ENCODE measurements at places on chromosomes 3 and 15.
A peak's percentile ranks its signal among the peaks of the same experiment; 100 is the strongest.

- DNase-seq = peak; percentile 79
Observed at GRCh38 chr3:50347187-50347813, 1.8 kb upstream of the ZMYND10 start.

- no peak for DNase-seq
Observed at GRCh38 chr3:112739252-112739965, 98.5 kb upstream of the CCDC80 start.

DNA sequence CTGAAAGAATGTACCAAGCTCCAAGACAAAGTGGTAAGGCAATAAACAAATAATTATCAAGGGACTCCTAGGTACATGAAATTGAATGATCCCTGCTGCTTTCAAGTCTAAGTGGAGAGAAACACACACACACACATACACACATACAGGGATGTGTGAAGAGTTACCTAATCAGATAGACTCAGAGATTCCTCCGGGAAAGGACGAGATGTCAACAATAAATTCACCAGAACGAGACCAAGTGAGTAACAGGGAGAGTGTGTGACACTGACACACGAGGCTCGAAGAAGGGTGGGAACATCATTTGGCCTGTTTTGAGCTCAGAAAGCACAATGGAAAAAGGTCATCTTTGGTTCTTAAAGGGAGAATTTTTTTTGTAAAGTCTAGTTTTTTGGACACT, 13.4 kb downstream of the LRIG1 start:
- no peak for DNase-seq

GRCh38 chr3:128780101-128780837, 54.3 kb downstream of the RAB7A start:
- no peak for DNase-seq

DNA sequence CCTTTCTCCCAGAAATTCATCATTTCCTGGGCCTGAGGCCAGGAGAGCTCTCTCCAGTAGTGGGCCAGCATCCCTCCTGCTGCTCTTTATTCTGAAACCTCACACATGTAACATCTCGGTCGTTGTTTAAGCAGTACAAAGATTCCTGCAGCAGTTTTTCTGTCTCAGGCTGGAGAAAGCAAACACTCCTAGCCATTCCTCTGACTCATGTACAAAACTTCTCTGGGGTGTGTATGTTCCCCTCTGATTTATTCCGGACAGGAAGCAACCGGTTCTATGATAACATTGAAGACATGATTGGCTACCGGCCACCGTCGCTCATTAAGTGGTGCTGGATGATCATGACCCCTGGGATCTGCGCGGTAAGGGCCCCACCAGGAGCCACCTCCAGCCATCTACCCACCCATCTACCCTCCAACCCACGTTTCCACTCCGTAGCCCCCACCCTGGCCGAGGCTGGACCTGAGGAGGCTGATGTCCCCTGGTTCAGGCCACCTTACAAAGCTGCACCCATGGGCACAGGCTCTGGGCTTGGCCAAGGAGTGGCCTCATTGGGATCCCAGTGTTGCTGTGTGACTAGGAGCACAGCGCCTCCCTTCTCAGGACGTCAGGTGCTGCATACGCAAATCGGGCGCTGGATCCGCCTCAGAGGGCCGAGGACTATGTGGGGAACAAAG, 58.6 kb upstream of the SLC6A1 start:
- no peak for DNase-seq

GRCh38 chr3:31848911-31849310, 132.2 kb downstream of the OSBPL10 start:
- DNase-seq = no peak

- DNase-seq = no peak
Observed at GRCh38 chr3:52730681-52731080, 24.8 kb downstream of the SPCS1 start.

- DNase-seq = no peak
Observed at GRCh38 chr3:105359098-105359762, 7.5 kb upstream of the ALCAM start.

DNA sequence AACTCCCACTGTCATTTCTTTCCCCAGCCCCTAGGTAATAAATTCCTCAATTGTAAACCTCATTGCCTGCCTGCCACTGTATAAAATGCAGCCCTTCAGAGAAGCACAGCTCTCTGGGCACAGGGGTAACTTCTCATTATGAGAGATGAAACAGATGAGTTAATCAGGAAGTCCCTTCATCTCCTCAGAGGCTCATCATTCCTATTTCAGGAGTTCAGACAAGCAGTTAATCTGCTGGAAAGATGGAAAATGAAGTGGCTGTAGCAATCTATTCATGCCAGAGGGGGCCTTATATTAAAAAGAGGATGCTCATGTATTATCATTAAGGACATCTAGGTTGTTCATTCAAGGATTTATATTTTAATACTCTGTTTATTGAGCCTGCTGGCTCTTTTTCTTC, 519.5 kb upstream of the LMCD1 start:
- DNase-seq = no peak

DNA sequence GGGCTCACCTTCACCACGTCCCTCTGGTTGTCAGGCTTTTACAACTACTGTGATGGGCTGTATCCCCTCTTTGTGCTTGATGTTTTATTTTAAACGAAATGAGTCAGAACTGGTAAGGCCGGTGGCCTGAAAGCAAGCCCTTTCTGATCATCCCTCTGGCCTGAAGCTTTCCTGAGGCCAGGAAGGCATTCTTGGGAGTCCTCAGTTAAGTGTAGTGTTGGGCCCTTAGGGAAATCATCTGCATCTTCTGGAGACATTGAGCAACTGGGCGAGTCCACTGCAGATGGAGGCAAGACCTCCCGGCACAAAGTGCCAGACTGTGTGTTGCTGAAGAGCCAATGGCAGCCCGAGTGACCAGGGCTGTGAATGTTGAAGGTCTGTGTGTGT, 33.0 kb upstream of the AMOTL2 start:
- no peak for DNase-seq

DNA sequence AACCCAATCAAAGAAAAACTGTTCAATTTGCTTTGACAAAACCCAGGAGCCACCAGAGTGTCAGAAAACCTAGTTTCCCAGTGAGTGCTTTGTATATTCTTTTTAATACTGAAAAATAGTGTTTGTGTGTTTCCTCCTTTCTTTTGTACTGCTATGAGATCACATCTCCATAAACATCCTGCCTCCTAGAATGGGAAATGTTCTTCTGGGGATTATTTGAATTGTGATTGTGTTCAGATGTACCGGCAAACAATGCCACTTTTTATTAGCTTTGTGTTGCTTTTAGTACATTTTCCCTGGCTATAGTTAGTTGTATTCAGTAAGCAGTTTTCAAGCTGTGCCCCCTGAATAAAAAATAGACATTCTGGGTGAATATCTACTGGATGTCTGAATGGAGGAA, 148.0 kb upstream of the NR2E3 start:
- no peak for DNase-seq

DNA sequence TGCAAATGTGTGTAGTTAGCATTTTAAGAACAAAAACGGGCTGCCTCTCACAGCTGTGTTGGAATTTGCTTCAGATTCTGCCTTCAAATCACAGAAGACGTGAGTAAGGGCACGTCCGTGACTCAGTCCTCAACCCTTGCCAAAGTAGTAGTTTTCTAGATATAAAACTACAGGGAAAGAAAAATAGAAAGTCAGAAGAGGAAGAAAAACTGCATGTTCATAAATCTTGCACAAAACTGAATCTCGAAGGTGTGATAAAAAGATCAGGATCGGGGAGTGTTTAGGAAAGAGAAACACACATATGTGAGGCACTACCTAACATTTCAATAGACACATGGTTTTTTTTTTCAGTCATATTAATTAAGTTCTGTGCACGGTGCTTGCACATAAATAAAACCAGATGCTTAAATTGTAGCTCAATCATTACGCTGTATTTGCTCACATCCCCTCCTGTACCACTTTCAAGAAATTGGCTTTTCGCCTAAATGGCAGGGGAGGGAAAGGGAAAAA, 71.7 kb downstream of the P3H2 start:
- no peak for DNase-seq

- no peak for DNase-seq
Observed at GRCh38 chr3:47565734-47566550, 12.7 kb downstream of the CSPG5 start.

GRCh38 chr3:127612966-127613365, 14.8 kb downstream of the MCM2 start:
- no peak for DNase-seq

DNA sequence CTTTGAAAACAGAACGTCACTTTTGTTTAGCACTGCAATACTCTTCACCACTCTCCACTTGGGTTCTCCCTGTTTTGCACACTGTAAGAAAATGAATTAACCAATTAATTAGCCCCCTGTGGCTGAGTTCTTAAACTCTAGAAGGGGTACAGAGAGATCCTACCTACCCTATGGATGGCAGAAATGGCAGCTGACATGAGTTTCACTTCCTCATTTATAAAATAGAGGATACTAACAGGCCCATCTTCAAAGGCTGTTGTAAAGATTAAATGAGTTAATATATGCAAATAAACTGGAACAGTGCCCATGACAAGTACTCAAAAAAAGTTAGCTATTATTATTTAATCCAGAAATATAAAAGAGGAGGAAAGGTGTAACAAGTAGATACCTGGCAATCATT, 36.9 kb downstream of the SUCLG2 start:
- no peak for DNase-seq

GRCh38 chr3:99250272-99250671, 348.8 kb upstream of the DCBLD2 start:
- DNase-seq = no peak

GRCh38 chr15:63913786-63914315, 80.1 kb upstream of the HERC1 start:
- DNase-seq = no peak

DNA sequence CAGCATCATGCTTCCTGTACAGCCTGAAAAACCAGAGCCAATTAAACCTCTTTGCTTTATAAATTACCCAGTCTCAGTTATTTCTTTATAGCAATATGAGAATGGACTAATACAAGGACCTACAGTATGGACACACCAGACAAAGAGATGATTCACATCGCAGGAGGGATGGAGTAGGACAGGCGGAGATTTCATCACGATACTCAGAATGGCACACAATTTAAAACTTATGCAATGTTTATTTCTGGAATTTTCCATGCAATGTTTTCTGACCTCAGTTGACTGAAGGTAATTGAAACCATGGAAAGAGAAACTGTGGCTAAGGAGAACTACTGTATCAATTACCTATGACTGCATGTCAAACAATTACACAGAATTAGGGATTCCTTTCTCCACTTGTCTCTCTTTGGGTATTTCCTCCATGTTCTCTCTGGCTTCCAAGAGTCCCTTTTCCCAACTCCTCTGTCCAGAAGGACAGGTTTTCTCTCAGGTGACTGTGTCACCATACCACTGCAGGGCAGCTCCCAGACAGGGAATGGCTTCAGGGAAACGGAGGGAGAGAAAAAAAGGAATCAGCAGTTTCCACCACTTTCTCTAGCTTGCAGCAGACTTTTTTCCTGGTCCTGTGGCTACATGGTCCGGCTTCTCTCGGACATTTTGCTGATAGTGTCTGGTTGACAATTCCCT, 3.0 kb upstream of the ANO10 start:
- DNase-seq = no peak

- no peak for DNase-seq
Observed at GRCh38 chr3:28544236-28544635, 195.6 kb upstream of the AZI2 start.

GRCh38 chr3:48528754-48529153, 24.8 kb upstream of the SHISA5 start:
- no peak for DNase-seq

GRCh38 chr15:47184003-47184907, 533.0 kb upstream of the SEMA6D start:
- DNase-seq = peak; percentile 56

- DNase-seq = no peak
Observed at GRCh38 chr3:156723182-156723619, 48.8 kb downstream of the TIPARP start.

DNA sequence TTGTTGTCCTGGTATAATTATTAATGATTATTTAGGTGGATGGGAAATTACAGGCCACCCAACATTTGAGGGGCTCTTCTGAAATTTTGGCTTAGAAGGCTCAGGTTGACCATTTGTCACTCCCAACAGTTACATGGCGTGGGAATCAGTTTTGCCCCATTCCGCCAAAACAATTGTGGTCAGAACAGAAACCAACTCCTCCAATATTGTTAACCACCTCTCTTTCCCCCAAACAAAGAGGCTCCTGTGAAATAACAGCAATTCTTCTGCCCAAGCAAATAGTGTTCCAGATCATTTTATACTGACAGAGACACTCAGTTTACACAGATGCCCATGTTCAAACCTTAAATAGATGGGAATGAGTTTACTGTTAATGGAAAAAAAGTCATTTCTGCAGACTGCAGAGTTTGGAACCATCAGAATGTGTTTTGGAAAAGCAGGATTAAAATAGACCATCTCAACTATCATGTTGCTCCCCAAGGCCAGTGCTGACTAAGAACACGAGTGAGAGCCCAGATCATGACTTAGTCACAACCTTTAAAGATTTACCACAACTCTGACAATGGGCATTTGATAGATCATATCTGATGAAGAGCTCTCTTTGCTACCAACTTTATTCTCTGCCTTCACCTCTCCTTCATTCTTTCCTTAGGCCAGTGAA, 102.1 kb downstream of the DUT start:
- DNase-seq = no peak

DNA sequence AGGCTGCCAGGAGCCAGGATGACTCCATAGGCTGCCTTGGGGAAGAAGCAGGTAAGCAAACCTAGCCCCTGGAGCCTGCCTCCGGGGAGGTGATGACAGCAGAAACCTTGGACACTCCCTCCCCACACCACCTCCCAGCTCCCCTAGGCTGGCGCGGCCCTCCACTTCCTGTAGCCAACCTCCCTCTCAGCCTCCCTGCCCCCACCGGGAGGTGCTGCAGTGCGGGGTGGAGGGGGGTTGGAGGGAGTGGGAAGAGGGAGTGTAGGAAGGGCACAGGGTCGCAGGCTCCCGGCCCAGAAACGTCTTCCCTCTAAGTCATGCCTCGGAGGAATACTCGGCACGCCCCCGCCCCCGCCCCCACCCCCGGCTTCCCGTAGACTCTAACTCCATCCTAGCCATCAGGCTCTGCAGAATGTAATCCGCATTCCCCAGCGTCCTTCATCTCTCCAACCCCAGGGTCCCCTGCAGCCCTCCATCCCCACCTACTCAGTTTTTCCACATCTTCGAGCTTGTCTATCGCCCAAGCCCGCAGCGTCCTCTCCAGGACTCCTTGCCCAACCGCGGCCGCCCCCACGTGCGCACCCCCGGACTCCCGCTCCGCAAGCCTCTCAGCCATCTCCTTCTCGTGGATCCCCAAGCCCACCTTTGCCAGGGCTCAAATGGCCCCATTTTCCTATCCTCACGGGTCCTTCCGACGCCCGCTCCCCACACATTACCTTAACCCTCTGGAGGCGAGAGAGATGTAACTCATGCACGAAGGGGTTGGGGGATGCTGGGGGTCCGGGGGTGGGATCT, 528 bp downstream of the LPCAT4 start:
- peak; percentile 79 for DNase-seq

- no peak for DNase-seq
Observed at GRCh38 chr3:66385066-66385465, 115.8 kb downstream of the LRIG1 start.

- no peak for DNase-seq
Observed at GRCh38 chr15:75089456-75090387, 66.3 kb downstream of the PPCDC start.

- DNase-seq = no peak
Observed at GRCh38 chr3:185724761-185725160, 100.1 kb downstream of the IGF2BP2 start.

GRCh38 chr3:26596335-26596734, 26.2 kb upstream of the LRRC3B start:
- DNase-seq = no peak

GRCh38 chr3:151265866-151266265, 12.5 kb downstream of the P2RY14 start:
- no peak for DNase-seq

- no peak for DNase-seq
Observed at GRCh38 chr3:142664311-142664710, 59.5 kb upstream of the TRPC1 start.

- no peak for DNase-seq
Observed at GRCh38 chr3:63961891-63962290, 49.7 kb upstream of the SCAANT1 start.
